ENCODE measurements at places on chromosomes 7 and 10.
A peak's percentile ranks its signal among the peaks of the same experiment; 100 is the strongest.

GRCh38 chr10:31319602-31320549, 860 bp downstream of the ZEB1 start:
- peak; percentile 45 for DNase-seq

GRCh38 chr7:123746055-123746454, 2.7 kb downstream of the WASL start:
- no peak for DNase-seq

DNA sequence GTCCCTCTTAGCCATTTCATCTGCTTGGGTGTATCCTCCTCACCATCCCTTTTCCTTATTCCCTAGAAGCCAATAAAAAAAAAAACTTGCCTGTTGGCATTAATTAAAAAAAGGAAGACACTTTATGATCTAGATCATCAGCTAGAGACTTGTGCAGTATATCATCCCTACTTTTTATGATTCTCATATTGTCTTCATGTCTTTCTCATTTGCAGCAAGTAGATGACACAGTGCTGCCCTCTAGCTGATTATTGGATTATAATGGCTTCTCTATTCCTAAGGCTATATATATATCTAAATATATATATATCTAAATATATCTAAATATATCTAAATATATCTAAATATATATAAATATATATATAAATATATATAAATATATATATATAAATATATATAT, 272.4 kb upstream of the LRGUK start:
- DNase-seq = no peak

DNA sequence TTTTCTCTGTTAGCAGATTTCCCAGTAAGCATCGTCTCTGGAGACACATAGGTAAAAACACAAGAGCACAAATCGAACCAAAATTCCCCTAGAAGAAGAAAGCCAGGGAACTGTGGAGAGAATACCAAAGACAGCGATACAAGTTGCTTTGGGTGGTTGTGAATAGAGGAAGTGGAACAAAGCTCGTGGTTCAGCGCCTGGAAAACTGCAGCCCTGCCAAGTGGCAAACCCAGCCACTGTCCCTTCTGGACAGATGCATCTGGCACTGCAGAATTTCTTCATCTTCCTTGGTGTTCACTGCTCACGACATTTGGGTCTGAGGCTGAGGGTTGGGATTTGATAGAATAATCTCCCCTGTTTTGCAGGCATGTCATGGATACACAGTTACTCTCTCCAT, 733.8 kb downstream of the PARD3 start:
- no peak for DNase-seq

DNA sequence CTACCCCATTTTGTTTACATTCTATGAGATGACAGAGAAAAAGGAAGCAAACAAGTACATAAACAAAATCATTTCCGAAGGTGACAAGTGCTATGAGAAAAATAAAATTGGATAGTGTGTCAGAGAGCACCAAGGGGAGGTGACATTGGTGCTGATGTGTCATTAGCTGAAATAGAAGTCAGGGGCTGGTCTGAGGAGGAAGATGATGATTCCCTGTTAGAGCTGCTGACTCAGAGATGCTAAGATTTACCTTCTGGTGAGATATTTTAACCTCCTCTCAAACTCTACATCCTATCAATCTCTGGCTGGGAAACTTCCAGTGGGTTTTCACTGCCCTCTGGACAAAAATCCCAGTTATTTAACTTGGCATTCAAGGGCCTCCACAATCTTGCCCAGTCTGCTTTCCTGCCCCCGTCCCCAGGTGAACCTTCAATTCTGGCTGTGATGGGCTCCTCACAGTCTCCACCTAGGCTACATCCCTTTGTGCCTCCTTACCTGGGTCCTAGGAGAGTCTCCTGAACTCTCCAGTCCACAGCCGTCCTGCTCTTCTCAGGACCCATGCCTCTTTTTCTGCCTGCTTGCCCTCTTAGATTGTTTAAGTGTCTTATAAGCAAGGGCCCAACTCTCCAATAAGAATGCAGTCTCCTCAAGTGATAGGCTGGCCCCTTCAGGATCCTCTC, 26.6 kb downstream of the DUSP5 start:
- DNase-seq = no peak

GRCh38 chr10:89115876-89116627, 91.1 kb downstream of the CH25H start:
- peak; percentile 7 for DNase-seq

DNA sequence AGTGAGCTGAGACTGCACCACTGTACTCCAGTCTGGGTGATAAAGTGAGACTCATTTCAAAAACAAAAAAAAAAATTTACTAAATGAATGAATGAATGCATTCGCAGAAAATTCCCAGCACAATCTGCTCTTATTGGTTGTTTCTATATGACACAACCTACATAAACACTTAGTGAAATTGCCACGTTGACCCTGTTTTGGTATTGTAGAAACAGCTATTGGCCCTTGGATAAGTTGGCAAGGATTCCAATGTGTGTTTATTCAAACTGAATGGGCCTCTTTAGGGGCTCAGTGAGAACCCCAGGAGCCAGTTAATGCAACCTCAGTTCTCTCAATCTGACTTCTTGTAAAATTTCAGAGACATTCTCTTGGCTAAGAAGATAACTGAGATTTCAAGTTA, 66.0 kb downstream of the HHEX start:
- no peak for DNase-seq

DNA sequence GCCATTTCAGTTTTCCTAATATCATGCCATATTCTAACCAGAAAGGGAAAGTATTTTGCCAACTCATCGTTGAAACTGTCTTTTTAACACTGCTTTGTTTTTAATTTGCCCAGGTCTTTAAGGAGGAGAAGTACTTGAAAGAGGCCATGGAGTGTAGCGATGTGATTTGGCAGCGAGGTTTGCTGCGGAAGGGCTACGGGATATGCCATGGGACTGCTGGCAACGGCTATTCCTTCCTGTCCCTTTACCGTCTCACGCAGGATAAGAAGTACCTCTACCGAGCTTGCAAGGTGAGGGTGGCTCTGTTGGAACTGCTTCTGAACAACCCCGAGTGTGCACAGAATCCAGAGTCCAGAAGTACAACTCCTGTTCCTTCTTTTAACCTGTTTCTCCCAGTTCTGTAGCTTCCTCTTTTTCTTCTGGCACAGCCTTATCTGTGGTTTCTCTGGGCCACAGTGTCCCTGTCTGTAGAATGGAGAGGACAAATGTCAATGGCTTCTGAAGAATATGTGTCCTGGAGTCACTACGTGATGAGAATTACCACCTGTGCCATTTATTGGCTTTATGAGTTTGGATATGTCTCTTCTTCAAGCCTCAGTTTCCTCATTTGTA, 60.1 kb downstream of the LANCL2 start:
- no peak for DNase-seq

GRCh38 chr10:91090761-91091529, 129.5 kb upstream of the PCGF5 start:
- no peak for DNase-seq

DNA sequence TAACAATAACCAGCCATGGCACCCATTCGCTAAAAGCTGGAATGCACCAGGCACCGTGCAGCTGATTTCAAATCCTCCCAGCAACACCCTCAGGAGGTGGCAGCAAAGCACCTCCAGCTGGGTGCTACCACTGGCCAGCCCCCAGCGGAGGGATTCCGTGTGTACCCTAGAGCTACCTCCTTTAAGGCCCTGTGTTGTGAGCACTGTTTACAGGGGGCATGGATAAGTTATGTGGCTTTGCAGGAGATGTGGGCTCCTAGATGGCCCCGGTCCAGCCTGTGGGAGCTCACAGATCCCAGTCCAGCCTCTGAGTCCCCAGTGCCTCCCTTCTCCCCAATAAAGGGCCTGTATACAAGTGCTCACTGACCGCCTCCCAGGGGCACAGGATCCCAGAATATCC, 27.1 kb downstream of the TNRC18 start:
- no peak for DNase-seq

GRCh38 chr7:116433246-116433645, 66.3 kb upstream of the CAV2 start:
- DNase-seq = no peak

DNA sequence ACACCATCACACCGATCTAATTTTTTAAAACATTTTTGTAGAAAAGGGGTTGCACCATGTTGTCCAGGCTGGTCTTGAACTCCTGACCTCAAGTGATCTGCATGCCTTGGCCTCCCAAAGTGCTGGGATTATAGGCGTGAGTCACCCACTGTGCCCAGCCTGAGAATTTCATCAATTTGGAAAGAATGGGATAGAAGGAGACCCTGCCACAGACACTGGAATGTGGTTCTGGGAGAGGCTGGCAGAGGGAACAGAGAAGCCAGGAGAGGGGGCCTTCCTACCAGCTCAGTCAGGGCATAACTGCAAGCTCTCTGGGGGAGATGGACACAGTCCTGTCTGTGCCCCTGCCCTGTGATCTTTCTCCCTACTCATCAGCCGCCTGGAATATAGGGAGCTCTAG, 42.1 kb upstream of the MKRN1 start:
- no peak for DNase-seq

DNA sequence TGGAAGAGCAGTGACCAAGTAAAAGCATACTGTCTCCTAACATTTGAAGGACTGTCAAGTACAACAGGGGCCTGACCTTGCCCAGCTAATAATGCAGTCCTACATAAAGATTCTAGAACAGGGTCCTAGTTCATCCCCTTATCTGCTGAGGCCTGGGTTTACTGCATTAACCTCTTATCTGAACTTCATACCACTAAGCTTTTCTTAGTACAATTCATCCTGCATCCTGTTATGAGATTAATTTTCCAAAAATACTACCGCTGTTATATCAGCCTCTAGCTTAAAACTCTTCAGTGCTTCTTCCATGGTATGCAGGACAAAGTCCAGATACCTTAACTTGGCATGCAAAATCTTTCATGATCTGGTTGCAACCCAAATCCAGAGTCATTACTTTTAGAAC, 72.5 kb downstream of the CHRM2 start:
- no peak for DNase-seq

- no peak for DNase-seq
Measured at GRCh38 chr10:48437546-48437945, 131.1 kb downstream of the MAPK8 start.

GRCh38 chr7:106715730-106716129, 54.8 kb upstream of the CCDC71L start:
- no peak for DNase-seq

GRCh38 chr7:86786376-86786775, 142.7 kb downstream of the GRM3 start:
- no peak for DNase-seq

GRCh38 chr7:2528481-2529095, 9.0 kb downstream of the LFNG start:
- DNase-seq = no peak

- DNase-seq = no peak
Measured at GRCh38 chr10:4479342-4479741, 346.7 kb upstream of the AKR1E2 start.

- no peak for DNase-seq
Measured at GRCh38 chr10:58622246-58622645, 109.6 kb downstream of the BICC1 start.

GRCh38 chr7:4790078-4790465, 14.6 kb downstream of the AP5Z1 start:
- no peak for DNase-seq

GRCh38 chr7:158321056-158321700, 266.4 kb downstream of the PTPRN2 start:
- DNase-seq = no peak

- no peak for DNase-seq
Measured at GRCh38 chr7:50661345-50662040, 96.3 kb upstream of the DDC start.

- DNase-seq = peak; percentile 25
Measured at GRCh38 chr10:29517352-29517923, 117.3 kb downstream of the SVIL start.

DNA sequence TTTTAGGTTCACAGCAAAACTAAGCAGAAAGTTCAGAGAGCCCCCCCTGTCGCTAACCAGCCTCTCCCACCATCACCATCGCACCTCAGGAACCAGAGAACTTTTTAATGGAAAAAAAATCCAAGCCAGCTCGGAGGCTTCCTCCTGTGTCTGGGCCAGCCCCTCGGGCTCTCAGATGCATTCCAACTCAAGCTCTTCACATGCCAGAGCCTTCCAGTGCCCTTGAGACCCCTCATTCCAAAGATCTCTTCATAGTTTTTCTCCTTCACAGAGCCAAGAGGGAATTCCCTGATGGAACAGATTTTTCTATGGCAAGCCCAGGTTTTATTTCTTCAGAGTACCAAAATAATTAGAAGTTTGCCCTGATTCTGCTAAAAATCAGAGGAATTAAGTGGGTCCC, 153.4 kb upstream of the LANCL2 start:
- no peak for DNase-seq

DNA sequence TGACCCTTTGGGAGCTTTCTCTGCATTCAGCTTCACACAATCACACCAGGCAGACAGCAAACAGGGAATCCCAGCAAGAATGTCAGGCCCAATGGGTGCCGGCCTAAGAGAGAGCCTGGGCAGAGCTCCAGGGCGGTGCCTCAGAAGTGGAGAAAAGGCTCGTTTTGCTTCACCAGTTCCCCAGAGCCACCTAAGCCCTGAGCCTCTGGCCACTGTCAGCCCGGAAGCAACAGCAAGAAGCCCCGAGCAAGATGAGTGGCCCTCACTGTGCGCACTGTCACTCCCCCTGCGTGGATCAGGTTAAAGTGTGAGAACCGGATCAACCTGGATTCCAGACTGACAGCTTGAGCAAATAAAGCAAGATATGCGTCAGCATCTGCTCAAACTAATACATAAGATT, 14.7 kb downstream of the CNPY1 start:
- DNase-seq = no peak

DNA sequence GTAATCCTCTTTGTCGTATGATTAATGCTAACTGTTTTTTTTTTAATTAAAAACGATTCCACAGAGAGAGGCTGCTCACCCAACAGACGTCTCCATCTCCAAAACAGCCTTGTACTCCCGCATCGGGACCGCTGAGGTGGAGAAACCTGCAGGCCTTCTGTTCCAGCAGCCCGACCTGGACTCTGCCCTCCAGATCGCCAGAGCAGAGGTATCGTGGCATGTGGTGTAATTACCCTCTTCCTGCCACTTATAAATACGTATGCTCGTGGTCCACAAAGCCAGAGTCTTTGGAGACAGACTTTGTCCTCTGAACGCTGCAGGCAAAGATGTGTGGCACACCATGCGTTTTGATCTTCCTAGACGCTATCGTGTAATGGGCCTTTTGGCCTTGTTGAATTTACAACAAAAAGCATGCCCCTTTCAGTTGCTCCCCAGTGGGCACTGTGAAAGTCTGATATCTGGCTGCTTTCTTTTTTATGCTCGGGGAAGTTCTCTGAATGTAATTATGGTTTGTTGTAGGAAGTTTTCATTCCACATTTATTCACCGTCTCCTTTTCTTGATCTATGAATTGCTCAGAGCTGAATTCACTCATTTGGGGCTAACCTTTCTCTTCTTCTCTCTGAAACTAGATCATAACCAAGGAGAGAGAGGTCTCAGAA, 33.6 kb upstream of the BTBD16 start:
- no peak for DNase-seq

DNA sequence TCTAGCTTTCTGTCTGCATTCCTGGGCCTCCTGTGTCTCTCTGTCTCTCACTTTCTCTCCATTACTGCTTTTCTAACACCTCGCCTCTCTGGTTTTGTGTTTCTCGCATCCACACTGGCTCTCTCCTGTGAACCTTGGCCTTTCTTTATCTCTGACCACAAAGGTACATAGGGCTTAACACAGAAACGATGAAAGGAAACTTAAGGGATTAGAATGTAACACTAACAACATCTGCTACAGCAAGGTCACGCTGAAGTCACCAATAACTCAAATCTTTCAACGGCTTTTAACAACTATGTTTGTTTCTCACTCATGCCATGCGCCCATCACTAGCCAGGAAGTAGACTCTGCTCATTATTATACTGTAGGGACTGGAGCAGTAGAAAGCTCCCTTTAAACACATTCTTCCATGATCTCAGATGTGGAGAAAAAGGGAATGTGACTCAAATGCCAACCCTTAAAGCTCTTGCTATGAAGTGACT, 9.3 kb upstream of the OR6V1 start:
- no peak for DNase-seq

Measured in frontal cortex (tissue), 4 donors.